Immature natural killer cell (primary cell): ENCODE measurements at places on chromosomes 1 and 21.

DNA sequence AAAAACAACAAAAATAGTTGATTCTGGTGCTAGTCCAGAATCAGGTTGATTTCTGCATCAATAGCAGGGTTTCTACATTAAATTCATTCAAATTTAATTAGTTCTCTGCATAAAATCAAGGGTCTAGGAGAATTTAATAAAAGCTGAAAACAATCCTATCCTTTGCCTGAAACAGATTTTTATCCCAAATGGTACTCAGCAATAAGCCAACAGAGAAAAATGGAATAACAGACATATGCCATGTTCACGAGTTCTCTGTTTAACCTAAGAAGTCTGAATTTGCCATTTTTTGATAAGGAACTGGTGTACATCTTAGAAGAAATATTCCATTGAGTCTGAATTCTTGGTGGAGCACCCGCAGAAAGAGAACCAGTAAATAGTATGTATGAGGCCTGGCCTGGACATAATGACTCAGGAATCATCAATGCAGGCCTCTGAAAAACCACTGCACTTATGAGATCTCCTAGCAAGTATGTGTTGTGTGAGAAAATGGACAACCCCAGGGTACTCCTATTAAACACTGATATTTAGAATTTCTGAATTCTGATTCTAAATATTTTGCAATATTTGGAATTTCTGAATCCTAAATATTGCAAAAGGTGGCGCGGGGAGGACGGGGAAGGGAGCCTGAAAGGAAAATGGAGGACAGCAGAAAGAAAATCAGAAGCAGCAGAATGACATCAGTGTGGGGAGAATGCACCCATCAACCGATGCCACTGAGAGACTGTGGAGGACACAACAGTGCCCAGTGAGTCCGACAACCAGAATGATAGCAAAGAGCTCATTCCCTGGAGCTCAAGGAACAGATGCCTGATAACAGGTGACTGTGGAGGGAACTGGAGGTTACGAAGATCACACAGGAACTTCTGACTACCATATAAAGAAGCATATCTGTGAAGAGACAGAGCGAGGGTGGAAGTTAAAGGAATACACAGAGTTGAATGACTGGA lies 97.6 kb downstream of the APP start:
- no peaks in the 10 kb centered on the region for H3K36me3 ChIP-seq
- H3K4me3 ChIP-seq: no peak overlapping the region
- H3K4me1 ChIP-seq: peaks cover 19% of the 10 kb centered on the region
- H3K27me3 ChIP-seq: no peaks in the 10 kb centered on the region
- DNase-seq: no peak

- H3K27me3 ChIP-seq: peaks cover 5% of the 10 kb centered on the region
- no peak overlapping the region for H3K4me3 ChIP-seq
- DNase-seq: no peak
- no peak overlapping the region for H3K27ac ChIP-seq
- peaks cover 18% of the 10 kb centered on the region for H3K36me3 ChIP-seq
Measured at GRCh38 chr1:25566730-25567341, 23.4 kb downstream of the LDLRAP1 start.

DNA sequence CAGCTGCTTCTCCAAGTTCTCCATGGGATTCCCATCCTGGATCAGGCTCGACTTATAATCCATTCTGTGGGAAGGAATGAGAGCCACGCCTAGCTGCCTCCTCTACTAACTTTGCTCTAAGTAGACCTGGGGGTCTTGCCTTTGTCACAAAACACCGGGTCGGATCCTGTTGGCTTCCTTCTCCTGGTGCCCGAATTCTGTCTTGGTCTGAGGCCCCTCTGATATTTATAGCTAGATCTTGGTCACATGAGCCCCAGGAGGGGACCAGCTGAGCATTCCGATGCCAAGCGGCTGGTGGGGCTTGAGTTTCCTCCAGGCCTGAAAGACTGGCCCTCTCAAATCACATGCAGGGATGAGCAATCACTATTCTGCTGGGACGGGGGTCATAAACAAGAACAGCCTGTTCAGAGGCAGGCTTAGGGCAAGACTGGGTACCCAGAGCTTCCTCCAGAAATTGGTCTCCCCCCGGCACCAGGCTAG lies at the start of gene TRIM63:
Gene TRIM63, minus strand, starts transcription at position 199 of the 480 bp plus-strand sequence. Its CDS starts 136 bp downstream, at position 63.
- DNase-seq: no peak
- no peaks in the 10 kb centered on the region for H3K27me3 ChIP-seq
- no peak within 1 kb of the TSS for H3K27ac ChIP-seq
- H3K4me3 ChIP-seq: no peak within 1 kb of the TSS
- no peaks in the 10 kb centered on the region for H3K4me1 ChIP-seq

DNA sequence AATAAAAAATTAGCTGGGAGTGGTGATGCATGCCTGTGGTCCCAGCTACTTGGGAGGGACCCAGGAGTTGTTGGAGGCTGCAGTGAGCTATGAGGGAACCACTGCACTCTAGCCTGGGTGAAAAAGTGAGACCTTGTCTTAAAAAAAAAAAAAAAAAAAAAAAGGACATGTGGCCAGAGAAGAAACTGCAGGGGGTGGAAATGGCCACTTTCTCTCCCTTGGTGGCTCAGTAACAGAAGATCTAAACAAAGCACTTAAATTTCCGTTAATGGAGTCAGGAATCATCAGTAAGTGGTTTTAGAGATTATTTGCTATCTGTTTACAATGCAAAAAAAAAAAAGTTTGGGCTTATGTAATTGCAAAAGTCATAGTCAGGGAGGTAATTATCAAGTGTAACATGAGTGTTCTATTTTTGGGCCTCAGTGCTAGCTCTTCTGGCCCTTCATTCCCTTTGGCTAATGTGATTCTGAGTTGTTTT lies 19.3 kb upstream of the OPRD1 start:
- H3K4me1 ChIP-seq: no peaks in the 10 kb centered on the region
- H3K36me3 ChIP-seq: no peaks in the 10 kb centered on the region
- no peak overlapping the region for H3K4me3 ChIP-seq
- DNase-seq: no peak
- no peak overlapping the region for H3K27ac ChIP-seq

DNA sequence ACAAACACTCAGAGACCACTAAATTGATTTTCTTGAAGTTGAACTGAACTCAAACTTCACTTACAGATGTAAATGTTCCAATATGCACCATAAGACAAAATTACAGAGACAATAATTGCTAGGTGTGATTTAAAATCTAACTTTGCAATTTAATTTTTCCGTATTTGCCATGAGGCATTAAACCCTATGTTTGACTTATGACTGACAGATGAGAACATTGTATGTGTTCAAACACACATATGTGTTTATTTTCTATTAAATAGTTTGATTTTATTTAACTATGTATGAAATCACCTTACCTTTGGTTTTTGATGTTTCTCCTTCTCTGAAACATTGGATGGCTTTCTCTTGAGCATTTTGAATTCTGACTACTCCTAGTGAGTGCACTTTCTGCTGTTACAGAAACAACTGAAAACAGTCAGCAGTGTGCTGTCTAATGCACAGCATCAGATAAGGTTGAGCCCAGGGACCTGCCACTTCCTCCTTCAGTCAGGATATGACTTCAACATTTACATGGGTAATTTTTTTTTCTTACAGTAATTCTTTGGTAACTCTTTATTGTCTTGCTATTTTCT lies at the start of gene SAMSN1:
Gene SAMSN1, minus strand, starts transcription at position 410 of the 575 bp plus-strand sequence. Its CDS starts 54 bp downstream, at position 356.
- peaks cover 71% of the 10 kb centered on the region for H3K4me1 ChIP-seq
- H3K27me3 ChIP-seq: no peaks in the 10 kb centered on the region
- DNase-seq: peak; percentile 73
- H3K36me3 ChIP-seq: no peaks in the 10 kb centered on the region

DNA sequence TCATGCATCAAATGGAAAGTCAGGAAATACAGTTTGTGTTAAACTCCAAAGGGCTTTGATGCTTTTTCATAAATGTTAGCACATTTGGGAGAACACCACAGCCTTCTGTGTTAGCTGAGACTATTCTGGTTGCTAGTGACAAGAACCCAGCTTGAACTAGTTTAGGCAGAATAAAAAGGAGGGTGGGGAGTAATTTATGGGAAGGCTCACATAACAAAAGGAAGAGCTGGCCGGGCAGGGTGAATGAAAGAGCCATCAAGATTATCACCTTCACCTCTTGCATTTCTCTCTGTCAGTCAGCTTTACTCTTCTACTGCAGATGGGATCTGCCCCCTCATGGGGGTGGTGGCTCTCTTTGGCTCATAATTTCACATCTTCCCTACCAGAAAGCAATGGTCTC lies 75.4 kb upstream of the VTCN1 start:
- H3K4me1 ChIP-seq: no peaks in the 10 kb centered on the region
- DNase-seq: no peak
- H3K27ac ChIP-seq: no peak overlapping the region
- H3K36me3 ChIP-seq: no peaks in the 10 kb centered on the region

GRCh38 chr1:234833118-234833517 lies 223.1 kb upstream of the IRF2BP2 start:
- H3K4me1 ChIP-seq: no peaks in the 10 kb centered on the region
- H3K27me3 ChIP-seq: peaks cover 5% of the 10 kb centered on the region
- H3K4me3 ChIP-seq: no peak overlapping the region
- H3K36me3 ChIP-seq: no peaks in the 10 kb centered on the region
- no peak for DNase-seq

DNA sequence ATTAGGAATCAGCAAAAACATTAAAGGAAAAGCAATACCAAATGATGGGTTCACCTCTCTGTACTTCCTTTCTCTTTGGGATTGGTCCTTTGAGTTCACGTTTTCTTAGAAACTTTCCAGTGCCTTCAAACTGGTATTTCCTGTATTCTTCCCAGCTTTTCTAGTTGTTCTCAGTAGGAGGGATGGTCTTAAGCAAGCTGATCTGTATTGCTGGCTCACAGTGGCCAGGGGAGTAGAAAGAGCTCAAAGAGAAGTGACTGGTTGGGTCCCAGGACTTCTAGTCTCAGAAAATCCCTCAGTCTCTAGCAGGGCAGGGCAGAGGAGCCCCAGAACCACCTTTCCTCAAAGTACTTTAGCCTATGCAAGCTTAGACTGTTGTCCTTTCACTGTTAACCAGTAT lies 10.1 kb upstream of the USP24 start:
- H3K36me3 ChIP-seq: peaks cover 3% of the 10 kb centered on the region
- DNase-seq: no peak
- no peaks in the 10 kb centered on the region for H3K27me3 ChIP-seq
- H3K4me1 ChIP-seq: no peaks in the 10 kb centered on the region

- DNase-seq: no peak
- H3K4me3 ChIP-seq: no peak overlapping the region
- H3K4me1 ChIP-seq: no peaks in the 10 kb centered on the region
- H3K27me3 ChIP-seq: no peaks in the 10 kb centered on the region
- H3K36me3 ChIP-seq: no peaks in the 10 kb centered on the region
Measured at GRCh38 chr1:230839173-230839572, 29.1 kb downstream of the C1orf198 start.

DNA sequence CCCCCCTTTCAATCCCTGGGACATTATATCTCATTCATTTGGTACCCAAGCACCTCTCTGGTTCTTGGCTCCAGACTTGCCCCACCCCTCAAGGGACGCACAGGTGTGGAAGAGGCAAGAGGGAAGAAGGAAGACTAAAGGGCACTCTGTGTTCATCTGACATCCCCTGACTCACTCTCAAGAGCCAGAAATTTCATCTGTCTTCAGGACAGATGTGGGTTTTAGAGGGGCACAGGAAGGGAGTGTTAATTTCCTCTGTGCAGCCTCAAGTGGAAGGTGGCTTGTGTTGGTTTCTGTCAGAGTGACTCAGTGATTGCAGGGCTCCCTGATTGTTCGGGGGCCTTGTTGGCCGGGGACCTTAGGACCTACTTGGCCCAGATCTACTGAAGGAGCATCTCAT lies 2.4 kb downstream of the C2CD4D start:
- peak overlapping the region; percentile 89 for H3K4me3 ChIP-seq
- H3K27ac ChIP-seq: peak overlapping the region; percentile 87
- H3K27me3 ChIP-seq: peaks cover 3% of the 10 kb centered on the region
- no peaks in the 10 kb centered on the region for H3K36me3 ChIP-seq

DNA sequence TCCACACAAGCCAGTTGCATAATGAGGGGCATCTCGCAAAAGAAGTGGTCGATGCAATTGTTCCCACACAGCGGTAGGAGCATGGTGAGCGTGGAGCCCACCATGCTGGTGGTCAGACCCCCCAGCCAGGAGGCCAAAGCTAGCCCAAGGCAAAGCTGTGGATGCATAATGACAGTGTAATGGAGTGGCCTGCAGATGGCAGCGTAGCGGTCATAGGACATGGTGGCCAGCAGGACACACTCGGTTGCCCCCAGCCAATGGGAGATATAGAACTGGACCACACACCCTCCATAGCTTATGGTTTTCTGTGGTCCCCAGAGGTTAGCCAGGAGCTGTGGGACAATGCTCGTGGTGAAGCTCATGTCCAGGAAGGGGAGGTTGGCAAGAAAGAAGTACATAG lies 4.3 kb downstream of the OR2C3 start:
- H3K27ac ChIP-seq: no peak overlapping the region
- no peak overlapping the region for H3K4me3 ChIP-seq
- peaks cover 6% of the 10 kb centered on the region for H3K27me3 ChIP-seq
- H3K4me1 ChIP-seq: no peaks in the 10 kb centered on the region

DNA sequence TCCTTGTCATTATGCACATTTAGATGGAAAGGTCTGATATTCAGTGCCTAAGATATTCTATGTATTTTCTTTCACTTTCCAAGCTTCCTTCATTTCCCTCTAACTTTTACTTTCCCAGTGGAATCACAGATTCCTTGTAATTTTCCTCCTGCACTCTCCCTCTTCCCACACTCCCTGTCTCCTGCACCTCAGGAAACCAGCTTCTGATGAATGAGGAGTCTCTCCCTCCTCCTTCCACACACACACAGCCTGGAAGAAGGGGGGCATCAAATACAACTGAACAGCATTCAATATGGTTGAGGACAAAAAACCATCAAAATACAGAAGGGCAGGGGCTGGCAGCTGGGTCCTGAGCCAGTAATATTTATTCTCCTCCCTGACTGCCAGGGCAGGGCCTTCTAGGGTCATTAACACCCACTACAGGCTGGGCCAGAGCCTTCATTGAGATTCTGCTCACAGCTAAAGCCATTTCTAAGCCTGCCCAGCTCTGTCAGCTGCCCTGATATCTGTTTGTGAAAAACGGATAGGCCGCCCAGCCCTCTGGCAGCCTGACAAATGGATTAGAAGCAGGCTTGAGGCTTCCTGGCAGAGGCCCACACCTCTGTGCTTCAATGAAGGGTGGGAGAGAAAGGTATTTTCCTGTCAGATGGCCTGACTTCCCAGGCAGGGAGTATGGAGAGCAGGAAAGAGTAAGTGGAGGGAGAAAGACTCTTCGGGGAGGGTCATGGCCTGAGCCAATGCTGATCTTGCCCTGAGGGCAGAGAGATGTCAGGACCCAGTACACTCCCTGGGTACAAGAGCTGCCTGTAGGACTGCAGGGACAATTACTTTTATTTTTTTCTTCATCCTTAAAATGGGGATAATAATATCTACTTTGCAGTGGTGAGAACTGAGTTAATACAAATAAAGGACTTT lies 138.9 kb upstream of the SPATA6 start:
- no peaks in the 10 kb centered on the region for H3K4me1 ChIP-seq
- H3K4me3 ChIP-seq: no peak overlapping the region
- peaks cover 2% of the 10 kb centered on the region for H3K27me3 ChIP-seq
- H3K36me3 ChIP-seq: no peaks in the 10 kb centered on the region
